Progenitor cell of endocrine pancreas (in vitro differentiated cells): ENCODE measurements at places on chromosomes 2 and 18.

GRCh38 chr2:54577035-54577434 is 120.9 kb downstream of the SPTBN1 start:
- DNase-seq, result no peak

GRCh38 chr2:210591663-210592062 is 35.3 kb downstream of the CPS1 start:
- DNase-seq, result no peak

DNA sequence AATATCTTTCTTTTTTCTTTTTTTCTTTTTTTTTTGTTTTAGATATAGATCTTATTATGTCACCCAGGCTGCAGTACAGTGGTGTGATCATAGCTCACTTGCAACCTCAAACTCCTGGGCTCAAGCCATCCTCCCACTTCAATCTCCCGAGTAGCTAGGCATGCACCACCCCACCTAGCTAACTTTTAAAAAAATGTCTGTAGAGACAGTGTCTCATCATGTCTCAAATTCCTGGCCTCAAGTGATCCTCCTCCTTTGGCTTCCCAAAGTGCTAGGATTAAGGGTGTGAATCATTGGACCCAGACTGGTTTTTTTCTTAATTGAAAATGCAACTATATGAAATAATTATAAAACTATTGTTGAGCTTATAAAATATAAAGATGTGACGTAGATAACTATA is 9.8 kb upstream of the ZCCHC2 start:
- no peak for DNase-seq

GRCh38 chr2:192004188-192004963 is 157.5 kb upstream of the CAVIN2 start:
- no peak for DNase-seq

DNA sequence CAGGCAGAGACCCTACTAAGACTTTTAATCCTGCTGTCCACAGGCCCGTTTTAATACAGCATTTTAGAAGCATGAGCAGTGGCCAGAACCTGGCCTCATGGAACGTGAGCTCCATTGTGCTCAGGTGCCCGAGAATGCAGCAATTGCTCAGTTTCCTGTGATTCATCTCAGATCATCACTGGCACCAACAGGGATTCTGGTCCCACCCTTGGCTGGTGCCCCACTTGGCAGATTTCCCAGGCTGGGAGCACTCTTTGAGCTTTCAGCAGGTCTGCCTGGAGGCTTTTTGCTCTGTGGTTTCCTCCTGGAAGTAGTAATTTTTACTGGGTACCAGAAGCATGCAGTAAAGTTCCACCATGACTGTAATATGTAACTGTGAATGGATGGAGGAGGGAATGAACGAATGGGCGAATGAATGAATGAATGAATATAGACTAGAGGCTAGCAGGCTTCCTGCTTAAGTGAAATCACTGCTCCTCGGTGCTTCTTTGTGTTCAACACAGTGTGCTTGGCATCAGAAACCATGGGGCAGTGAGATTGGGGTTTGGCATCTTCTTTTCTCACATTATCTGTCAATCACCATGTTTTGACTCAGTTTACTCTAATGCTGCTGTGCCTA is 312.9 kb downstream of the PRKCE start:
- no peak for DNase-seq

DNA sequence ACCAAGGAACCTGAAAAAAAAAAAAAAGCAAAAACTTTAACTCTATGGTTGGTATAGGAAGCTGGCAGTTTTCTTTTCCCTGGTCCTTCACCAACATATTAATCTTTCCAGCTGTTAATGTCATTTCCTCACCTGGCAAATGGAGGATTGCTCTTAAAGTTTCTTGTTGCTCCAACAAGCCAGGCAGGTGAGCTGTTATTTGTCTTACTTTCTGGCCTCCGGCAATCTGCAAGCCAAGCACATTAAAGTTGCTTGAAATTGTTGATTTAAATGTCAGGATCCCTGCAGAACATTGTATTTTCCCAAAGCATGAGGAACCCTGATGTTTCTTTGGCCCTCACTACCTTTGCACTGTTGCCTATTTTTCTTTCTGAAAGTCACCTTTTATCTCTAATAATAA is 664.9 kb downstream of the METTL4 start:
- DNase-seq, result no peak
